NCI-H1694 treated with DMSO at 0.1 percent for 48 hours (cell line): ENCODE measurements at places on chromosomes 6 and 20.

- DNase-seq = no peak
Measured at GRCh38 chr6:17452096-17452495, 58.7 kb downstream of the CAP2 start.

DNA sequence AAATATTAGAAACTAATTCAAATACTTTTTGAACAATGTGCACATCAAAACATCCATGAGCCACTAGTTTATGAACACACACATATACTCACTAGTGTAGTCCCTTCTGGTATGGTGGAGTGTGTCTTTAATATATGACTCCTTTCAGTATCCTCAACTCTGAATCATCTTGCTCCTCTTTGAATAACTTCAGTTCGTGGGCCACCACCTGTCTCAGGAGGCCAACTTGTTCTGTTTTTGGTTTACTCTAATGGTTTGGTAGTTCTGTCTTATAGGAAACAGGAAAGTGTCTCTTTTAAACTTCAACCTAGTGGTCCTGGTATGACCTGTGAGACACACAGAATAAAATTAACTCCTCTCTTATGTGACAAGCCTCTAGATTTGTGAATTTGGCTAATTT is 55.6 kb downstream of the ZNF292 start:
- DNase-seq = no peak

GRCh38 chr6:114039841-114040240 is 68.9 kb upstream of the HDAC2 start:
- no peak for DNase-seq

DNA sequence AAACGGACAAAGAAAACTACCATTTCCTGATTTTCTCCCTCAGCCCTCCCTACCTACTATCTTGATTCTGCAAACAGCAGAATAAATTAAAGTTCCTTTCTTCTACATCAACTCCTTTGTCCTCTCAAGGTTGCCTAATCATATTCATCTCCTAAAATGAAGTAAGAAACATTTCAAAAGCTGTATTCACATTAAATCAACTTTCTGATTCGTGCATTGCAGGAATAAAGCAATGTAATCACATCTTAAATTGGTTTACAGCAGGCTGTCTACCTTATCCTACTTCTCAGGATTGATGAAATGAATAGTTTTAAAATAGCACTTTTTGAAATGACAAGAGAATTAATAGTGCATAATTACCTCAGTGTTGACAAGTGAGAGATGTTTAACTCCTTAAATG is 25.1 kb downstream of the PRKN start:
- DNase-seq = no peak

GRCh38 chr6:94535798-94536197 is 1041.5 kb upstream of the MANEA start:
- DNase-seq = no peak

GRCh38 chr20:4838526-4838925 is 116.8 kb downstream of the PRND start:
- DNase-seq = no peak

- no peak for DNase-seq
Measured at GRCh38 chr6:127446356-127446755, 12.8 kb downstream of the KIAA0408 start.

DNA sequence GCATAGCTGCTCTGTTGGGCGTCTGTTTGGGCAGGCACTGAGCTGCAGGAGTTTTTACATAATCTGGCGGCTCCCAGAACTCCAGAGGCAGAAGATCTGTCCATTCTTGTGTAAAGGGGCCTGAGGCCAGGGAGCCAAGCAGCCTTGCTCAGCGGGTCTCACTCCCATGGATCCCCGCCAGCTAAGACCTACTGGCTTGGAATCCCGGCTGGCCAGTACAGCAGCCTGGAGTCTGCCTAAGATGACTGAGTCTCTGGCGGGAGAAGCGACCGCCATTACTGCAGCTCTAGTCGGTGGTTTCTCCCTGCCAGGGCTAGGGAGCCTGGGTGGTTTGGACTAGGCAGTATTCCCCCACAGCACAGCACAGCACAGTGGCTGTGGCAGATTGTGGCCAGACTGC is 268.4 kb upstream of the SYNCRIP start:
- DNase-seq = no peak

DNA sequence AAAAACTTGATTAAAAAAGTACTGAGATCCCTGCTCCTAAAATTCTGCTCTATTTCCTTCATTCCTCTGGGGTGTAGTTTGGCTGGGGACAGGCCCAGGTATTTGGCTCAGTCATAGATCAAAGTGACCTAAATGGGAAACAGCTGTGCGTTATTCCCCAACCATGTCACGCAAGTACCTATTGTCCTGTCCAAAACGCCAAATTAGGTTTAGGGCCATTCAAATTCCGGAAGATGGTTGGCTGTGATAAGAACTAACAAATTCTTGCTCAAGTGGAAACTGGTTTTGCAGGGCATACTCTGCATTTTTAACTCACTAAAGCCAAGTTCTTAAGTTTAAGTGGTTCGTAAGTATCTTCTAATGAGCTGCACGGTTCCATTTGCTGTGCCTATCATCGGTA is 147.6 kb upstream of the TMEM170B start:
- no peak for DNase-seq

- DNase-seq = no peak
Measured at GRCh38 chr6:121223930-121224329, 110.3 kb downstream of the TBC1D32 start.

DNA sequence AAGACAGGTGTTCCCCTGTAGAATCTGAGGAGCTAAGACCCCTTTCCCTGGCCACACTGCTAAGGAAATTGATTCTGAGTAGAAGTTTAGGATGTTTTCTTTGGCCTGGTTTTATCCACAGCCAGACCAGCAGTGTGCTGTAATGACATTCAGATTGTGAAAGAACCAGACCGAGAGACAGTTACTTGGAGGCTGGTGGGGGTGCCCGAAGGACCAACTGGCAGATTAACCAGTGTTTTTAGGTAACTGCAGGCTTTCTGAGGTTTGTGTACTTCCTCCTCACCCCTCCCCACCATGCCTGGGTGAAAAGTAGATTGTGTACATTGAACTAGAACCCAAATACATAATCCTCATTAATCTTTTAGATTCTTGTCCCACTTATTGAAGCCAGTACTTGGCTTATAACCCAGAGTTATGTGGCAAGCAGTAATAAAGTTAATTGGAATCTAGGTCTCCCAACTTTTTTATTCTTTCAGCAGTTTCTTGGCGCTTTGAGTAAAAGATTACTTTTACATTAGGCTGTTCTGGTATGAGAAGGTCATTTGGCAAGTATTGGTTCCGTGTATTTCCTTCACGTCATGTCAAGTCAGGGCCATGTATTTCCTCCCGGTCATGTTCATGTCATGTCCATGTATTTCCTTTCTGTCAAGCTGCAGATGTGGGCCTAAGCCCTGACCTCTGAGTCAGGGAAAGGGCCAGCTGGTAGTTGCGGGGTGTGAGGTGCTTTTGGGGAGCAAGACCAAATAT is 93.7 kb downstream of the TCP11 start:
- DNase-seq = no peak

- peak; percentile 32 for DNase-seq
Measured at GRCh38 chr6:18022398-18023231, 35.2 kb upstream of the KIF13A start.

GRCh38 chr6:100336876-100337275 is 127.8 kb downstream of the SIM1 start:
- DNase-seq = no peak

GRCh38 chr6:3162565-3163247 is 5.4 kb upstream of the TUBB2A start:
- DNase-seq = peak; percentile 55

DNA sequence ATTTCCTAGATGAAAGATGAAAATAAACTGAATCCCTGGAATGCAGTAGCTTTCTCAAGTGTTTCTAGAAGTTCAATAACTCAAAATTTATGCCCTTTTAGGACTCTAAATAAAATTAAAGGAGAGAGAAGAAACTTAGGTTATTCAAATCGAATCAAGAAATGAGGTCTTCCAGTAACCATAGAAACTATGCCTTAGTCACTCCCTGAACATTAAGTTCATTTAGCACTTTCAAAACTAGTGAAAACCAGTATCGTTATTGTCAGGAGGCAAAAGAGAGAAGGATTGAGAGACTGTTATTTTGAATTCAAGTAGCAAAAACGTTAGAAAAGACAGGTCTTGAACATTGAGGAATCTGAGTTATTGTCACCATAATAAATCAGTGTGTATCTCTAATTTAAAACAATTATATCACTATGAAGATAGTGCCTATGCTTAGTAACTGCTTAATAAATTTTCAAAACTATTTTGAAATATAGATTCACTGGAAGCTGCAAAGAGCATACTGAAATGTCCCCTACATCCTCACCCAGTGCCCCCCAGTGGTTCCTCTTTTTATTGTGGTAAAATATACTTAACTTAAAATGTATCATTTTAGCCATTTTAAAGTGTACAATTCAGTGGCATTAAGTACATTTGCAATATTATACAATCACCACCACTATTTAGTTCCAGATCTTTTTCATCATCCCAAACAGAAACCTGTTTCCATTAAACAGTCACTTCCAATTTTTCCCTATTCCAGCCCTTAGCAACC is 4.6 kb downstream of the RPP21 start:
- DNase-seq = no peak

DNA sequence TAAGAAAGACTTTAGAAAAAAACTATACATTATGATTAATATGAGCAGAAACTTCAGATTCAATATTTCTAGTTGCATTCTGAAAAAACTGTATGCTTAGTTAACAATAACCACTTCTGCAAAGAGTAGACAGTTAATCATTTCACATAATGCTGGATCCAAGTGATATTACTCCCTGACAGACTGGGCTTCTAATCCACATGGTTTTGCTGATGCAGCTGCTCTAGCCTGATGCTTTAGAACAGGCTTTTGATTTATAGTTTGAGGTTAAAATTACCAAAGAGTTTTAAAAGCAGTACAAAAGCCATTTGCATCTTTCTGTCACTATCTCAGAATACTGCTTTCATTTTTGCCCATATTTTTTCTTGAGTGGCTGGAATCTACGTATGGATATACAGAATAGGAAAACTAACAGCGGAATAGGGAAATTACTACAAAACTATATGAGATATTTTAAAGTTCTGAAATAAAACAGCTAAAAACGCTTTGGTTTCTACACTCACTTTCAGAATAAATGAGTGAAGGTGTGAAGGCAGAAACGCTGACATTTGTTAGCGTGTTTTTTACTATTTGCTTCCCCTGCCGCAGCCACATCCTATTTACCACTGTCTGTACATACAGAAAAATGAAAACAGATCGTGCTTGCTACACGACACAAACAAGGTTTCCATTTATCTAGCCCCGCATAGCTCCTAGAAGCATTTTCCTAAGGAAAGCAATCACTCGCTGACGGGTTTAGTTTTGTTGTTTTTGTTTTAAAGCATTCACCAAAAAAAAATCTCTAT is 61.7 kb downstream of the METTL24 start:
- DNase-seq = peak; percentile 23

DNA sequence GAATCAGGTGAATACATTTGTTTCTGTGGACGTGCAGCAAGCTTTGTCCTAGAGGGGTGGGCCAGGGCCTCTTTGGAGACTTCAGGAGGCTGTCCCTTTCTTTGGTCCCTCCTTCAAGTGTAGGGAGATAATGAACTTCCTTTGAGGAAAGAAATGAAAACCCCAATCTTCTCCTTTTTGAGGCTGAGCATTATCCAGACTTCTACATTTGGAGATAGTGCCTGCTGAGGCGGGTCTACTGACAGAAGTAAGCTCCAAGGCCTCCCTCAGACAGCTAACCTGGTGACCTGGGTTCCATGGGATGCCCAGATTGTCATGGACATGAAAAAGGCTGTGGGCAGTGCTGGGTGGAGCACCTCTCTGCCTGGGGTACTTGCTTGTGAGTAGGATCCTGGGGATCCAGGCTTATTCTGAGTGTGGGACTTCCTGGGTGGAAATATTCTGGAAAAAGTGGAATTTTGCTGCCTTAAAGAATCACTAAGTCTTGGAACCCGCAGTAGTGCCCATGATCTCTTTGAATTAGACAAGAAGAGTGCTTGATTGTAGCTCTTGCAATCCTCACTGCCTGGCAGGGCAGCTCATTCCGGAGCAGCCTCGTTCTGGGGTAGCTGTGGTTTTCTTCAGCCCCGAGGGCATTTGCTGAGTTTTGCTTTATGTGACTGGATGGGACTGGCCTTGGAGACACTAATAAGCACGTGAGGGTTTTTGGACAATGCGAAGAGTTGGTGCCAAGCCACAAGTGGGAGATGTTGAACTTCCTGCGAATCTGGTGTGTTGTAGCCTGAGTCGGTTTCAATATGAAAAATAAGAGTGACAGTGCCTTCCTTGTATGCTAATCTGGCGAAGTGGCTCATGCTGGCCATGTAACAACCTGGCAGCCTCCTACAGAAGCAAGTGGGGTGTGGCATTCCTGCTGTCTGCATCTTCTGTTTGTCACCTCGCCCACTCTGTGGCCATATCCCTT is 28.1 kb downstream of the SNRNP48 start:
- DNase-seq = no peak

DNA sequence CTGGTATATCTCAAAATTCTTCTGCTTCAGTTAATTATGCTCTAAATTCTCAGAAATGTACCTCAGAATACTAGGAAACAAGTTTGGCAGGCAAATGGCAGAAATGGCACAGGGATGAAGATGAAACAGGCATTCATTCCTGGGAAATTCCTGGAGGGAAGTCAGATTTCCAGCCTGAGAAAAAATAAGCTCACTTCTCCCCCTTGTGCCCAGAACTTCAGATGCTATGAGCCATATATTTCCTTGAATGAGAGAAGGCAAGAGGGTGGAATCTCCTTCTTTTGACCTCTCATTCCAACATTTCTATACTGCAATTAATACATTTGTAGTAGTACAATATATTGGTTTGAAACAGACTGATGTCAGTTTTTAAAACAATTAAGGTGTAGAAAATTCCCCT is 22.8 kb downstream of the RGS17 start:
- DNase-seq = no peak

DNA sequence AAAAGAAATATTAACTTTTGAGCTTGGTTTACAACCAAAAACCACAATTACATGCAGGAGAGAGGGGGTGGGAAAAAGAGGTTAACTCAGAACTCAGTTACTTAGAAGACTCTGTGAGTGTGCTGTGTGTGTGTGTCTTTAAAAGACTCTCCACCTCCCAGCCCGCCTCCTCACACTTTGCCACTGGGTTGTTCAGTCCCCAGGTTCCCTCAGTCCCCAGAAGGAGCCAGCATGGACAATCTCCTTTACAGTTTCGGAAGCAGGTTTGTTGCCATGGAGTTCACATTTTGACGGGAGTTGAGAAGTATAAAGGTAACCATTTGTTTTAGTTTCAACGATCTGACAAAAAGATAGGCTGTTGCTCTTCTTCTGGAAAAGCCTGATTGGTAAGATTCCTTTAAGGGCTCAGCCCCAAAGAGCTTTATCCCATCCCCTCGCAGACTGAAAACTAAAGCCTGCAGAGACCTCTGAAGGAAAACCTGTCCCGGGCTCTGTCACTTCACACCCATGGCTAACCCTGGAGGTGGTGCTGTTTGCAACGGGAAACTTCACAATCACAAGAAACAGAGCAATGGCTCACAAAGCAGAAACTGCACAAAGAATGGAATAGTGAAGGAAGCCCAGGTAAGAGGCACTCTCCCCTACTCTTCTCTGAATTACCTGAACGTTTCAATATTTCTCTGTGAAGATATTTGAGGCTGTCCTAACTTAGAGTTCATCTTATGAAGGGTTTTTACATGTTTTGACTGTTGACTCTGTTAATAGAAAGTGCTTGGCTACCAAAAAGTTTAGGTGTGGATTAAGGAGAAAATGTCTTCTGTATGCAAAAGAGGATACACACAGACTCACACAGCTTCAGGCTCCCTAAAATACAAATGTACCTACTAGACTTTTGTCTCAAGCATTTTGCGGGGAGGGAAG is at the start of gene SPTLC3:
SPTLC3 (plus strand) TSS at position 212 of the 921 bp plus-strand sequence; CDS start at position 508, 296 bp downstream.
- no peak for DNase-seq
